D721Med (cell line): ENCODE measurements at places on chromosomes 7 and 10.

GRCh38 chr10:70221030-70221429 is 12.2 kb downstream of the PPA1 start:
- no peak for DNase-seq

DNA sequence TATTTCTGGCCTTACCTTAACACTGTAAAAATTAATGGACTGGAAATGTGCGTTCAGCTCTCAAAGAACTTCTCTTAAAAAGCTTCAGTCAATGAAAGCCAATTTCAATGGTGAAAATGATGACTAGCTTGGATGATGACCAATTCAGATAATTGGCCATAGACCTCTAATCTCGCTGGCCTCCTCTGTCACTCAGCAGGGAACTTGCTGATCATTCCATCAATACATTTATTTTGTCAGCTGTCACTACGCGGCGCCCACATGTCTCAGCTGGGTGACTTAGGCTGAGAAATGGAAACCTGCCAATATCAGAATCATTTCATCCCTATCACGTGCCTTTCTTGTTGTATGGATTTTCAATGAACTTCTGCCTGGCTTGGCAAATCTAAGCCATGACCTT is 673.0 kb upstream of the AUTS2 start:
- no peak for DNase-seq

DNA sequence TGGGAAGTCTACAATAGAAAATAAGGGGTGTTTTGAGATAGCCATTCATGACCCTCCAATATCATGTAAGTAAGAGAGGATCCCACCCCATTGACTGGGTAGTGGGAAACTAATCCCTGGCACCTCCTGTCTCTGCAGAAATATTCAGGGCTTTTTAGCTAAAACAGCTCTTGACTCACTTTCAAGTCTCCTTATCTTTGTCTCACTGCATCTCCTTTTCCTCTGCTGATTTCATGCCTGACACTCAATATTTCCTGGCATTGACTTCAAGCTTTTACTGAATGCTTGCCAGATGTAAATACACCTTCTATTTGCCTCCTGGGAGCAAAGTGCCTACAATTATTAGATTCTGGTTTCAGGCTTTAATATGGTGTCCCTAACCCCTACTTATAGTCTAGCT is 57.1 kb downstream of the CHRM2 start:
- no peak for DNase-seq

DNA sequence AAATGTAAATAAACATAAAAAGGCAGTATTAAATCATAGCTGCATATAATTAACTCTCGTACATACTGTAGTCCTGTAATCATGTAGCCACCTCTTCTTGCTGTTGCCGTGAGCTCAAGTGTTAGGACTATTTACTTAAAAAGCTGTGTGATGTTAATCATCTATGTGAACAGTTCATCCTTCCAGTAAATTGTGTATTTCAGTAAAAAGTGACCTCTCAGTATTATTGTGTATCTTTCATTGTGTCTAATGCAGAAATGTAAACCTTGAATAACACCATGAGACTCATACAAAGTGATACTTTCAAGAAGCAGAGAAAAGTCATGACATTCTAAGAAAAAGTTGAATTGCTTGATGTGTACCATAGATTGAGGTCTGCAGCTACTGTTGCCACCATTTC is 38.0 kb downstream of the ADD3 start:
- DNase-seq, result no peak

- DNase-seq, result no peak
Measured at GRCh38 chr7:4871930-4872675, 10.3 kb upstream of the PAPOLB start.

- no peak for DNase-seq
Measured at GRCh38 chr7:15989194-15989593, 302.7 kb upstream of the MEOX2 start.

DNA sequence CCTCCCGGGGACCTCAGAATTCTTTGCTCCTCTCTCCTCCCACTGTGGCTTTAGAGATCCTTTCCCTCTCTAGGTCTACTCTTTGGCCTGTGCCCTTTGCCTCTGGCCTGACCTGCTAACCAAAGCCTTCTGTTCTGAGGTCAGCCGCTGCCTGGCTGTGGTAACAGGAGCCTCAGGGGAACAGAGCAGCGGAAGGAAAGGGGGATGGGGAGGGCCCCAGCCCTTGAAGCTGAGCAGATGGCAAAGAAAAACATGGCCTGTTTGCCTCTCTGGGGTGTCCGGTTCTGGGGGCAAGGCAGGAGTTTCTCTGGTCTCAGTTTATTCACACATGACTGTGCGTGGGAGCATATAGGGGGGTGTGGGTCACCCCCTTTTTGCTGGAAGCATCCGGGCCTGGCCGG is 28.2 kb downstream of the COL26A1 start:
- no peak for DNase-seq

DNA sequence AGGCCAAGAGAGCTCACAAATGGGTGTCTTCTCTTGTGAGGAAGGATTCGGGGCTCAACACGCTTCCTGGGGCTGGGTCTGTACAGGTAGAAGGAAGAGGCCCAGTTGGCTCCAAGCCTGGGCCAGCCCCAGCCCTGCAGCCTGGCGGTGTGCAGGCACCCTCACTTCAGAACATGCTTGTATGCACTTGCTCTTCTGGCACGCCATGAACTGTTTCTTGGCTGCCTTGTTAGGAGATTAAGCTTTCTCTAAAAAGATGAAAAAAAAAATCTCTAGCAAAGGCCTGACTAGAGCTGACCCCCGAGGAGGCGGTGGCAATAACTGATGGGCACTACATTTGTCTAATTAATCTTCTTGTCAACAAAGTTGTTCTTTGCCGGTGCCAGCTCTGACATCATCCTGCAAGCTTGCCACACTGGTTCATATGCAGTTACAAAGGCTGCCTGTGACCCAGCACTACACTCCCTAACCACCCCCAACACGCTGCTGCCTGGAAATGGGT is 94.7 kb downstream of the WDR11 start:
- no peak for DNase-seq

DNA sequence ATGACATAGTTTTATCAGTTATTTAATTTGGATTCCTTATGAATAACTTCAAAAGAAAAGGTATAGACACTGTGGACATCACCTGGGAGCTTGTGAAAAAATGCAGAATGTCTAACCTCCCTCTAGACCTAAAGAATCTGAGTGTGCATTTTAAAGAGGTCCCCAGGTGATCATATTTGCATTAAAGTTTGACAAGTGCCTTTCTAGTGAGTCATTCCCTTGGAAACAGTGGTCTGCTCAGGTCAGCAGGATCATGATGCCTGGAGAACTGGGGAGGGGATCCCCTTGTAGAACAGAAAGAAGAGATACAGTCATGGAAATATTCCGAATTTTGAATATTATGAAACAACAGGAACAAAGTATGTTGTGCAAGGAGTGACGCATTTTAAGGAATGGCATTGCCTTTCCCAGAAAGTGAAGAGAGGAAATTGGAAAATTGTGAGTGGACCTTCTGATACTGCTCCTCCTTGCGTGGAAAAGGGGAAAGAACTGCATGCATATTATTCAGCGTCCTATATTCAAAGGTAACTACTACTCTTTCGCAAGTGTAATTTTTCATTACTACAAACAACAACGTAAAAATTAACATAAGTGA is 4.6 kb downstream of the STEAP2 start:
- no peak for DNase-seq

DNA sequence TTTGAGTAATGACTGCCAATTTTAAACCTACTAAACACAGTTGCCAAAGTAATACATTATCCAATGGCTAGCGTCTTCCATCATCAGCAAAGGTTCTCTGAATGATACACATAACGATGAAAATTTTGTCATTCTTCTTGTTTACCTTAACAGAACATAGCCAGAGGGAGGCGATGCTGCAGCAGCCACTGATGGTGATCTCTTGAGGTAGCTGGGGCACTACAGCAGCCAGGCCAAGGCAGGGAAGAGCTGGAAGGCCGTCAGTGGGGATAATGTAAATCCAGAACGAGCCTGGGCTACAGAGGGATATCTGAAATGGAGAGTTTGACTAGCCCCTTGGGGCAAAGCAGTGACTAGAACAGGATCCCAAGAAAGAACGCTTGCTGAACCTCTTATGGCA is 38.8 kb downstream of the PRPS1L1 start:
- no peak for DNase-seq

DNA sequence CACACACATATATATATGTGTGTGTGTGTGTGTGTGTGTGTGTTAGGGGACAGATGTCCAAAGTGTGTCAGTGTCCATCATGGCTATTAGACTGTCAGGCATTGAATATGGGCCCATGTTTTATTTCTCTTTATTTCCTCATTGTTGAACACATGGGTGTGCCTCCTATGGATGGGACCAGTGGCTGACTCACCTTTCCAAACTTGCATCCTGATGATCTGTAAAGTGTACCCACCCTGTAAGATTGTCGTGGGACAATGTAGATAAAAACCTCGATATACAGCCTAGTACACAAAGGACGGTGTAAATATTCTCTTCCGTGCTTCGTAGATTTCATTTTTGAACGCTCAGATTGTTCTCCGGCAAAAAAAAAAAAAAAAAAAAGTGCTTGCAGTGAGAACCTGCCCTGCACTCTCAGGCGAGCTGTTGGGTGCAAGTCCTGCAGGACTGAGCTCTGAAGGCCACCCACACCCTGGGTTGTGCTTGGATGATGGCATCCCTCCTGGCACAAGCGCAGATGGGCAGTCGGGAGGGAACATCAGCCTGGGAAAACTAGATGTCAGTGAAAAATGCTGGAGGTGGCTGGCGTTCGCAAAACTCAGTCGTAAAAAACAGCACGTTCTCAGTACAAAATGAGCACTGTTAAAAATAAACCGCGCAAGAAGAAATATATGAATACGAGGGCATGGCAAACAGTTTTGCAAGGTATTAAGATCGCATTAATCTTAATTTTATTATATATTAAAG is 166.9 kb downstream of the CUX1 start:
- DNase-seq, result no peak

- DNase-seq, result no peak
Measured at GRCh38 chr7:129271500-129272355, 46.9 kb downstream of the AHCYL2 start.

DNA sequence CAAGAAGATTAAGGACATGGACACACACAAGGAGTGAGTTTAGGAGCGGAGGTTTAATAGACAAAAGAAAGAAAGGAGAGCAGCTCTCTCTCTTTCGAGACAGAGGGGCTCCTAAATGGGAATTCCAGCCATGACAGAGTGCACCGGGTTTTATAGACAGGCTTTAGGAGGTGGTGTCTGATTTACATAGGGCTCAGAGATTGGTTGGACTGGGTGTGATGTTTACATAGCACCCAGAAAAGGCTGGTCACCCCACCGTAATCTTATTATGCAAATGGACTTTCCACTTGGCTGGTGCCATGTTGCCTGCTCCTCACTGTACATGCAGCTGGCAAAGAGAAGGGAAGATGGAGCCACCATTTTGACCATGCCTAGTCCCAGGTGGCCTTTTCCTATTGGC is 28.4 kb upstream of the MRC1 start:
- no peak for DNase-seq

- DNase-seq, result no peak
Measured at GRCh38 chr7:82051601-82052000, 281.8 kb upstream of the HGF start.

GRCh38 chr10:70618663-70619062 is 16.1 kb upstream of the PRF1 start:
- DNase-seq, result no peak

DNA sequence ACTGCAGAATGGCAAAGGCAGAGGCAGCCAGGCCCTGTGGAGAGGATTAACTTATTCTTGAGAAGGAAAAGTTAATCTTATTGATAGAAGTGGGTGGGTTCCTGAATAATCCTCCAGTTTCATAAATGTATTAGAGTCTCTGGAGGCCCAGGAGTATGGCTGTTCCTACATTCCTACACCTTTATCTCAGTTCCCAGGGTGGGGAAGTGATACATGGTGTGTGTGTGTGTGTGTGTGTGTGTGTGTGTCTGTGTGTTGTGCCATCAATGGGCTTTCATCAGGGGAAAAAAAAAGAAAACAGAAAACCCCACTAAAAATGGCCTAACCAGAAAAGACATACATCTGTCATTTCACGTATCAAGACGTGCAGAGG is 22.0 kb upstream of the GSDME start:
- DNase-seq, result peak; percentile 24

- DNase-seq, result no peak
Measured at GRCh38 chr7:100127866-100128636, 1.3 kb downstream of the MBLAC1 start.

DNA sequence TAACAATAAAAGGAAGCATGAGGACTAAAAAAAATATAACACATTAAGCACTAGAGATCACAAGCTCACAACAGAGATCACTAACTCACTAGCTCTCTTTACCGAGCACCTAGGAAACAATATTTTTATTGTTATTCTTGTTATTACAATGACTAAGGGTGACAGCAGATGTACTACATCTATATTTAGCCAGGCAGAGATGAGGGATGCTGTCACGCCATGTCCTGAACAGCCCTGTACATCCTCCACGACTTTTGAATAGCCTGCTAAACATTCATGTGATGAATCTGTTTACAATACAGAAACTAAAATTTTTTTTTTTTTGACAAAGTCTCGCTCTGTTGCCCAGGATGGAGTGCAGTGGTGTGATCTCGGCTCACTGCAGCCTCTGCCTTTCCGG is 22.7 kb downstream of the FAM133B start:
- no peak for DNase-seq

DNA sequence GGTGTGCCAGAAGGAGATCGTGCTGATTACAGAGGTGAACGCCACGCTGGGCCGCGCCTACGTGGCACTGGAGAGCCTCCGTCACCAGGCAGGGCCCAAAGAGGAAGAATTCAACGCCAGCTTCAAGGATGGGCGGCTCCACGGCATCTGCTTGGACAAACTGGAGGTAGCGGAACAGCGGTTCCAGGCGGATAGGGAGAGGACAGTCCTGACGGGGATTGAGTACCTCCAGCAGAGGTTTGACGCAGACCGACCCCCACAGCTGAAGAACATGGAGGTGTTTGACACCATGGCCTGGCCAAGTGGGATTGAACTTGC is 12.1 kb upstream of the ATP6V0E2 start:
- DNase-seq, result no peak

DNA sequence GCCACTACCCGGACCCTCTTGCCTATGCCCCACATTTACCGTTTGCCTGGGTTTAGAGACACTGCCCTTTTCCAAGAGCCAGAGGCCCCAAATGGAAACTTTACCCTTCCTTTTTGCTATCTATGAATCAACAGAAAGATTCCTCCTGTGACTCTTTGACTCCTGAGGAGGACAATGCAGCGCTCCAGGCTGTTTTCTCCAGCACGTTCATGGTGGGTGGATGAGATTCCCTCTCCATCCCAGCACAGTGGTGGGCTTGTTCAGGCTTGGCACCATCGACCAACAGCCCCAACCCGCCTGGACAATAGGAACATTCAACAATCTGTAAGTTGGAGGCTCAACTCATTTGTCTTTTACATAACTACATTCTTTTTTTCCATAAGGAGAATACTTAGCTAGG is 55.9 kb downstream of the DLD start:
- DNase-seq, result no peak
